Activated T-helper 1 cell treated with anti-CD3 and anti-CD28 coated beads, Interleukin-2, amount 50 U/mL, for 16 hours (primary cell): ENCODE measurements at places on chromosomes 12 and 14.

DNA sequence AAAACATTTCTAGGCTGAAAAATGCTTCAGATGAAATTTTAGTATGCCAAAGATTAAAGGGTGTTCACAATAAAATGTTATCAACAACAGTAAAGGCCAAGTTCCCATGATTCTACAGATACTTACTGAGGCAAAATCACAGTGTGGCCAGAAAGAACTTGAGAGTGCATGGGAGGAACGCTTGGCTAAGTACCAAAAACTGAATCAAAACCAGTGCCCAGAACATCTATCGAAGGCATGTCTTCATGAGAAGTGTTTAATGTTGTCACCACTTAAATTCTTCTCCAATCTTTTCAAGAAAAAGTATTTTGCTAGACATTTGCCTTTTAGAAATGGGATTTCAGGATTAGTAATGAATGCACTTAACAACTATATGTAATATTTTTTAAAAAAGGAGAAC is 41.5 kb downstream of the KIF21A start:
- DNase-seq = no peak

DNA sequence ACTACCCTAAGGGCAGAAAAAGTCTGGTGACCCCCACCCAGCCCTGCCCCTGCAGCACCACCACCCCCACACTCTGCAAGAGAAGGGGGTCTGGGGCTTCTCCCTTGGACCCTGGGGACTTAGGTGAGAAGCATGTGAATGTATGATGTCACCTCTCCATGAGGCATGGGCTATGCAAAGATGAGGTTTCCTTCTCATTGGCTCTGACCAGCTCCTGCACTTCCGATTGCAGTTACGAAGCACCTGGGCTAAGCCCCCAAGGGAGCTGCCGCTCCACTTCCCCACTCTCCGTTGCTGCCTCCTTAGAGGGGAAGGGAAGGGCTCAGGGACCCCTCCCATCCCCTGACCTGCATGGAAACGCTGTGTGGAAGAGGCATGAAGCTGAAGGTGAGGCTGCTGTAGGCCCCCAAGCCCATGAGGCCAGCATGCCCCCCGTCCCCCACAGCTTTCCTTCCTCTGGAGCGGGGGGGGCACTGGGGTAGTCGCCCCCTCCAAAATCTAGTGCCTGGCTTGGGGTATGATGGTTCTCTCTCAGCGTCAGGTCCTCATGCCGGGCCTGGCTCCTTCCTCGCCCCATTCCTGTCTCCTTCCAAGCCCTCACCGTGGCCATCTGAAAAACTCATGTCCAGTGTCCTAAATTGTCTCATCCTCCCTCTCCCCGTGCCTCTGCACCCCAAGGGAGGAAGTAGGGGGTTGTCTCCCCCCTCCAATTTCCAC is 5.5 kb upstream of the DDX23 start:
- DNase-seq = no peak

DNA sequence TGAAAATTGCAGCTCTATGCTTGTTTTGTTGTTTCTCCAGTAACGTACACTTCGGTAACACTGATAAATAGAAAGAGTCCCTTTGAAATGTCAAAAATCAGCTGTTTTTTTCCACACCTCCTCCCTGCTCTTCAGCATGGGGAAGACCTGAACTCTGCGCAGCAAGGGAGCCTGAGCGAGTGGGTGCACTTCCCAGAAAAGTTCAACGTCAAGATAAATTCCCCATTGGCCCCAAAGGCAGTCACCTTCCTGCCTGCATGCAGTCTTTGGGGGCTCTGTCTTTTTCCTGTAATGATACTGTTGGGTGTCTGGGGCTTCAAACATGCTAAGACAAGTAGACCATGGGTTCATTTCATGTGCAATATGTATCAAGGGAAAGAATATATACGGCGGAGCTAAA is 8.8 kb upstream of the FOXG1 start:
- no peak for DNase-seq

- no peak for DNase-seq
Observed at GRCh38 chr12:52383331-52383730, 2.1 kb downstream of the KRT84 start.
